ENCODE measurements at places on chromosomes 2 and 18. TPM values are rescaled to one million over a fixed set of nuclear protein-coding genes. Genes with fewer than 3 reads are reported as not detected.

C2orf81 gene
- 1.6 TPM for total RNA-seq

LRP2 gene
- total RNA-seq = under 0.01 TPM

LOXHD1 gene
- total RNA-seq = 0.26 TPM

GRCh38 chr18:63374540-63374939 lies 7.5 kb upstream of the KDSR start:
- no peaks in the 10 kb centered on the region for H3K36me3 ChIP-seq
- no peak overlapping the region for H3K4me3 ChIP-seq
- no peak for DNase-seq
- H3K27ac ChIP-seq = no peak overlapping the region
- no peaks in the 10 kb centered on the region for H3K4me1 ChIP-seq

- DNase-seq = no peak
- H3K4me3 ChIP-seq = no peak overlapping the region
- H3K27ac ChIP-seq = no peak overlapping the region
- peaks cover 18% of the 10 kb centered on the region for H3K4me1 ChIP-seq
- H3K36me3 ChIP-seq = no peaks in the 10 kb centered on the region
These were observed 7.7 kb downstream of the RAB27B start for GRCh38 chr18:54835944-54836343.

- no peak overlapping the region for H3K4me3 ChIP-seq
- no peaks in the 10 kb centered on the region for H3K4me1 ChIP-seq
- no peaks in the 10 kb centered on the region for H3K27me3 ChIP-seq
- H3K27ac ChIP-seq = no peak overlapping the region
These were observed 282.4 kb downstream of the MEIS1 start for GRCh38 chr2:66717218-66717905.

DNA sequence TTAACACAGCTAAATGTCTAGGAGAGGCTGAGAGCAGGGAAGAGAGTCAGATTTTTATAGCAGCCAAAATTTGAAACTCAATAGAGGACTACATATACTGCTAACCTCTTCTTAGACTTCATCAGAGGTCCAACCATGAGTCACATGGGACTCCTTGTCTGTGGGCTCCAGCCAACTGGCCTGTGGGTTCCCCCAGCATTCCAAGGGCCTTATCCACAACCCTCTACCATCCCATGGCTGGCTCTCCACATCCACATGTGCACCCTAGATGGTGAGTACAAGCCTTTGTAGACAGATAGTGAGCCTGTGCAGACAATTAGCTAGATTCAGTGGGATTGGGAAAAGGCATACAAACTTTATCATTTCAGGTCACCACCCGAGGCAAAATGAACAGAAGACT lies 901.9 kb upstream of the ZEB2 start:
- H3K27ac ChIP-seq = no peak overlapping the region
- DNase-seq = no peak
- H3K36me3 ChIP-seq = no peaks in the 10 kb centered on the region
- H3K4me1 ChIP-seq = no peaks in the 10 kb centered on the region
- no peaks in the 10 kb centered on the region for H3K27me3 ChIP-seq
